ENCODE measurements at places on chromosomes 12 and 14.

DNA sequence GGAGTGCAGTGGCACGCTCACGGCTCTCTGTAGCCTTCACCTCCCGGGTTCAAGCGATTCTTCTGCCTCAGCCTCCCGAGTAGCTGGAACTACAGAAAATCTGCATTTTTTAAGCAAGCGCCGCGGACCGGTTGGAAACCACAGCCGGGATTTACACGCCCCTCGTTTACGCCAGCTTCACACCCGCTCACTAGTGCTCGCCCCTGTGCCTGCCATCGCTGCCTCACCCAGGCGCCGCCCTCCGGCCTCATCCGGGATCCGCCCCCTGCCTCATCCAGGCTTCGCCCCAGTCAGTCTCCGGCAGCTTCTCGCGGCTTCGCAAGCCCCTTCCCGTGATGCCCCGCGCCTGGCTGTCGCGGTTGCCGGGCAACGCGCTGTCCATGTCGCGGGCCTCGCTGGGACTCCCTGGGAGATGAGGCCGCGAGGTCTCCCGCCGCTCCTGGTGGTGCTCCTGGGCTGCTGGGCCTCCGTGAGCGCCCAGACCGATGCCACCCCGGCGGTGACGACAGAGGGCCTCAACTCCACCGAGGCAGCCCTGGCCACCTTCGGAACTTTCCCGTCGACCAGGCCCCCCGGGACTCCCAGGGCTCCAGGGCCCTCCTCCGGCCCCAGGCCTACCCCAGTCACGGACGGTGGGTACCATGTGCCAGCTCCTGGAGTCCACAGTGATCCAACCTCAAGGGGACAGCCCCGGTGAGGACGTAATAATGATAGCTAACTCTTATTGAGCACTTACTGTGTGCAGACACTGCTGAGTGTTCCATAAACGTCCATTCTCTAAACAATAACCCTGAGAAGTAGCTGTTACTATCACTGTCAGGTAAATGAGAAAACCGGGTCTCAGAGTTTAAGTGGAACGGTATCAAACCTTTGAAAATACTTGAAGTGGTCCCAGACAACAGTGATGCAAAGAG, at the start of gene TCTN1:
TCTN1 (plus strand) TSS at position 359 of the 914 bp plus-strand sequence; CDS start at position 413, 54 bp downstream.
- DNase-seq = peak; percentile 89

- no peak for DNase-seq
Measured at GRCh38 chr14:88233915-88234314, 89.2 kb downstream of the KCNK10 start.

DNA sequence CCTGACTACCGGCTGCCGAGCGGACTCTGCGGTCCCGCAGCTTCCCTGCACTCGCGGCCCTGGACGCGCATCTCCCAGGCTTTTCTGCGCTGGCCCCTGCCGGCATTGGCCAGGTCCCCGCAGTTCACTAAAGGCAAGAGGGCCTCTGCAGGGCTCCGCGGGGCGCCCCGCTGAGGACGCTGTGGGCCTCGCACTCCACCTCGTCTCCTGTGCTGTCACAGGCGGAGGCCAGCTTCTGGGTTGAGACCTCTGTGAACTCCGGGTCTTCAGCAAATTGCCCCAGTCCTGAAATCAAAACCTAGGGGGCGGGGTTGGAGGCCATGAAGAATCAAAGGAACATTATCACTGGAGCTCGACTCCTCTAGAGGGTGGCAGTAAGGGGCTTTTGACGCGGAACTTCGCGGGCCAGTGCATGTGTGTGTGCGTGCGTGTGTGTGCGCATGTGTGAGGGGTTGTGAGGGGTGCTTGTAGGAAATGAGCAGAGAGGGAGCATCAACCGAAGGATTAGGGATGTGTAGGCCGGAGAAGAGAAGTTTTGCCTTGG, 68.5 kb upstream of the CAPRIN2 start:
- no peak for DNase-seq

- no peak for DNase-seq
Measured at GRCh38 chr14:24513009-24513408, 4.9 kb upstream of the CMA1 start.

DNA sequence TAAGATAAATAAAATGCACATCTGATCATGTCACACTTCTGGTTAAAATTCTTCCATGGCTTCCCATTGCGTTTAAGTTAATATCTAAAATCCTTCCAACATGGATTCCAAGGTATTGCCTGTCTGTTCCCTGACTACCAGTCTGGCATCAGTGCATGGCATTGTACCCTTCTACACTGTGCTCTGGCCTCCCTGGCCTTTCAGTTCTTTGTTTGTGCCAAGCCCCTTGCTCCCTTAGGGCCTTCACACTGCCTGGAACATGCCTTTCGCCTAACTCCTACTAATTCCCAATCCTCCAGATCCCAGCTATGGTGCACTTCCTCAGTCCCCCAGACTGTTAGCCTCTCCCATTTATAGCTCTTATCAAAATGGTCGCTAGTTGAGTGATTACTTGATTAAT, 6.3 kb downstream of the CIPC start:
- no peak for DNase-seq

- DNase-seq = no peak
Measured at GRCh38 chr12:3200814-3201233, 123.6 kb downstream of the TSPAN9 start.

DNA sequence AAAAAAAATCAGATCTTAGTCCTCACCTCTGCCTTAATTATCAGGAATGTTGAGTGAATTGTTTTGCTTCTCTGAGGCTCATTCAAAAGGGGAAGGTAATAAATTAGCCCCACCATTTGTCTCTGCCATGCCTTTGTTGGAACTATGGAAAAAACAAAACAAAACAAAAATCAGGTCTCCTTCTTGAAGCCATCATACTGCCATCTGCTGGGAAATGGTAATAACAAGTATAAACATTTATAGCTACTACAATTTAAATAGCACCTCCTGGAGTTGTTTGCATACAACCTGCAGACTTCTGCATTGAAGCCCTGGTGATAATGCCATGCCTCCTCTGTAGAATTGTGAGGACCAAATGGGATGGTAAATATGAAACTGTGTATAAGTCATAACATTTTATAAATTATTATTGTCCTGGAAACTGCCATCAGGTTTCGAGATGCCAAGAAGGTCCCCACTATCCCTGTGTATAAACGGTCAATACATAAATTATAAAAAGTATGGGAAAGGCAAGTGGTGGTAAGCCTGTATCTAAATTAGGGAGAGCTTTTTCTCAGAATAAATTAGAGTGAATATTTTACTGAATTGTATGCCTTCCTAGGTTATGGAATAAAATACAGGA, 87.2 kb upstream of the FGD4 start:
- DNase-seq = peak; percentile 60

DNA sequence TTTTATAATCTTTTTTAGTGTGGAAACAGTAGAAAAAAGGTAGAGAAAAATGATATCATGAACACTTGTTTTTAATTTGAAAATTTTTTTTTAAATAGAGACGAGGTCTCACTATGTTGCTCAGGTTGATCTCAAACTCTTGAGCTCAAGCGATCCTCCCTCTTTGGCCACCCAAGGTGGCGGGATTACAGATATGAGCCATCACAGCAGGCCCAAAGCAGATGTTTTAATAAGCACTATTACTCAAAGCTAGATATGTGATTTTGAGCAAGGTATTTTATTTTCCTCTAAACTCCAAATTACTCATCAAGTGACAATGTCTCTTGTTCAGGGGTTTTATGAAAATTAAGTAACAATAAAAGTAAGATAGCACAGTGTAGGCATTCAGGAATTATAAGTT, 10.7 kb upstream of the WDR89 start:
- no peak for DNase-seq

- DNase-seq = no peak
Measured at GRCh38 chr14:102922490-102923200, at the start of gene AMN. AMN (plus strand) TSS chr14:102922663; CDS start chr14:102922689, 26 bp downstream.

GRCh38 chr14:100474196-100474595, 113.0 kb downstream of the BEGAIN start:
- DNase-seq = no peak

DNA sequence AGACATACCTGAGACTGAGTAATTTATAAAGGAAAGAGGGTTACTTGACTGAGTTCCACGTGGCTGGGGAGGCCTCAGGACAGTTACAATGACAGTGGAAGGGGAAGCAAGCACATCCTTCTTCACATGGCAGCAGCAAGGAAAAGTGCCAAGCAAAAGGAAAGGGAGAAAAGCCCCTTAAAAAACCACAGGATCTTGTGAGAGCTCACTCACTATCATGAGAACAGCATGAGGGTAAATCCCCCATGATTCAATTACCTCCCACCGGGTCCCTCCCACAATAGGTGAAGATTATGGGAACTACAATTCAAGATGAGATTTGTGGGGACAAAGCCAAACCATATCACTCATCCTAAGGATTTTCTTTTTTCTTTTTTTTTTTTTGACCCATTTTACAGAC, 177.8 kb upstream of the EEA1 start:
- no peak for DNase-seq

DNA sequence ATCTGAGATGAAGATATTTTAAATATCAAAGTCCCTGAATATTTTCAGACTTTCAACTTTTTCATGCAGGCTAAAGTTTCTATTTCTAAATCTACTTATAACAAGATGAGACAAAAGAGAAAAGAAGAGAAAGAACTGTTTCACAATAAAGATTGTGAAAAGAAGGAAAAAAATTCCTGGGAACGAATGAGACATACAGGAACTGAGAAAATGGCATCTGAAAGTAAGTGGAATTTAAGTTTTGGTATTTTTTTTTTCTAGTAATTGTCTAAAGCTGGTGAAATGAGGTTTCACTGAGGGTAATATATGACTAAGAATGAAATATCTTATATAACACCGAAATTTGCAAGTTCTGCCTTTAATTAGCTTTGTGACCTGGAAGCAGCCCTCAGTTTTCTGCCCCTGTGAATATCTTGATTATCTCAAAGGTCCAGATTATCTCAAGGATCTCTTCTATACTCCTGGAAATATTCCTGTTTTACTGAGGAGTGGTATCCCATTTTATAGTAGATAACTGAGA, 55.7 kb upstream of the PRPF39 start:
- no peak for DNase-seq

DNA sequence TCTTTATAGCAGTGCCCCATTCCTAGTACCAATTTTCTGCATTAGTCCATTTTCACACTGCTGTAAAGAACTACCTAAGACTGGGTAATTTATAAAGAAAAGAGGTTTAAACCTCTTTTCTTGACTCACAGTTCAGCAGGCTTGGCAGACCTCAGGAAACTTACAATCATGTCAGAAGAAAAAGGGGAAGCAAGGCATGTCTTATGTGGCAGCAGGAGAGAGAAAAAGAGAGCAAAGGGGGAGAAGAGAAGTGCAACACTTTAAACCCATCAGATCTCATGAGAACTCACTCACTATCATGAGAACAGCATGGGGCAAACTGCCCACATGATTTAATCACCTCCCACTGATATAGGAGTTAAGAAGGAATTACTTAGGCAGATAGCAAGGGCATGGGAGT, 101.6 kb upstream of the PLEKHG7 start:
- DNase-seq = no peak

DNA sequence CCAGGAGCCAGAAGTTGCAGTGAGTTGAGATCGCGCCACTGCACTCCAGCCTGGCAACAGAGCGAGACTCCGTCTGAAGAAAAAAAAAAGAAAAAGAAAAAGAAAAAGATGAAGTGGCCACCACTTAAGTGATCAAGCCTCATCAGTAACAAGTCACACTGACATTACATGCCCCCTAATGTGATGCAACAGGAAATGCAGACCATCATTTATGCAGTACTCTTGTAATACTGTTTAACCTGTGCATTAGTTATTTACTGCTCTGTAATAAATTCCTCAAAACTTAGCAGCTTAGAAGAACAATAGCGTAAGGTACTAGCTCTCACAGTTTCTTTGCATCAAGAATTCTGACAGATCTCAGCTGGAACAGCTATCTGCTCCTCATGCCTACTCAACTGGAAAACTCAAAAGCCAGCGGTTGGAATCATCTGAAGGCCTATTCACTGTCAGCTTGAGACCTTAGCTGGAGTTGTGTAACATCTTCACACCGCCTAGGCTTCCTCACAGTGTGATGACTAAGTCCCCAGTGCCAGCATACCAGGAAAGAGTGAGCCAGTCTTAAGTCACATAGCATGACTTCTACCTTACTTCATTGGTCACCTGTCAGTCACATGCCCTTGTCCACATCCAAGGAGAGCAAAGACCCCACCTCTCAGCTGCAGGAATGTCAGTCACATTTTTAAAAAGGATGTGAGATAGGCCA, 31.5 kb downstream of the EPS8 start:
- DNase-seq = peak; percentile 93

DNA sequence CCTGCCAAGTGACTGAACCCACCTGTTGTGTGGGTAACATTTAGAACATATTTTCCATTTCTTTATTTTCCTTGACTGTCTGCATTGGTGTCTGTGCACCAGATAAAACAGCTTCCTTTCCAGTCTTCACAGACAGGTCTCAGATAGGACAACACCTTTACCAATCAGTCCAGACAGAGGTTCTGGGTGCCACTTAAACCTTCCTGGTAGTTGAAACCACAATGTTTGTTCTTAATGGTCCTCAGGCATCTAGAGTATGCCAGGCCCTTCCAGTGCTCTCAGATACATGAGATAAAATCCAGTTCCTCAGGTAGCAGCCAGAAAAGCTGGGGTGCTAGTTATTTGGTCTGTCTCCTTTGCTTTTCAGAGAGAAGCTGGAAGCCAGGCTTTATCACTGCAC, 7.0 kb upstream of the CLEC2D start:
- no peak for DNase-seq

DNA sequence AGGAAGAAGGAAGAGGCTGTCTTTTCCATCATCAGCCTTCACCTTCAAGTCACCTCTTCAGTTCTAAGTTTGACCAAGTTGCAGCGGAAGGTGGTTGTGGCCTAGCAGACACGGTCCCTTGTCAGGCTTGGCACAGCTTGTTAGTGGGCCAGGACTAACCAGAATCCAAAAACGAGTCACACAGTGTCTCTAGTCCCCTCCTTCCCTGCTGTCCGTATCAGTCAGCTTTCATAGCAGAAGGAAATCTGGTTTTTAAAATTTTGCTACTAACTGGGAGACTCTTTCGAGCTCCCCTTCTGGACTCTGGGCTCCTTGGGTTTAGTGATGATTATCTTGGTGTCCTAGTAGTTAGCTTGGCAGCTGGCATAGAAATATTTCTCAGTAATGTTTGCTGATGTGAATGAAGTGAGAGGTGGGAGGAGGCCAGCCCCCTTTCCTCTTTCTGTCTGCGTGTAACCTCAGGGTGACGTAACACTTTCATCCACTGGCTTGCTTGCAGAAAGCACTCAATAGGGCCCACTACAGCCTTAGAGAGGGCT, 3.8 kb downstream of the ETV6 start:
- peak; percentile 36 for DNase-seq

GRCh38 chr14:92866181-92866752, 56.7 kb upstream of the CHGA start:
- no peak for DNase-seq
